Activated CD4-positive, CD25-positive, alpha-beta regulatory T cell treated with anti-CD3 and anti-CD28 coated beads, Interleukin-2, amount 50 U/mL, for 16 hours (primary cell): ENCODE measurements at places on chromosomes 6 and 20.

DNA sequence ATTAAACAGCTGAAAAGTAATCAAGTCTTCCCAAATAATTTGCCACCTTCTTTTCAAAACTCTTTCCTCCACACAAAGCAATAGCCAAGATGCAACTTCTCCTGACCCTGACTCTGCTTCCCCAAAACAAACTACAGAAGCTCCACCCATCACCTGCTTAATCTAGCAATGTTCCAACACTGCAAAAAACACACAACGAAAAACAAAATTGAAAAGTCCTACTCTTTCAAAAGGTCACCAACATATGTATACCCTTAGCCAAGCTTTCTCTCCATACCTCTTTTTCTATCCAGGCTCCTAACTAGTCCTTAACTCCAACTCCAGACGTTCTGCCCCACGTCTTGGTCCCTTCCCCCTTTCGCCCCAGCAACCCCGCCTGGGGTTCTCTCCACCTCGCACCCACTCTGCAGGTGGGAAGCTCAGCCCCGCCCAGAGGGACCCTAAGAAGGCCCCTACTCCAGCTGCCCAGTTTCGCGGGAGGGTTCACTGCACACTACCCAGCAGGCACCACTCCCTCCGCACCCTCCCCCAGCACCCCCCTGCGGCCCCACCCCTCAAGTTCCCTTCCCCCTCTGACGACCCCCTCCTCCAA is 717 bp downstream of the CSNK2A1 start:
- no peak for DNase-seq

DNA sequence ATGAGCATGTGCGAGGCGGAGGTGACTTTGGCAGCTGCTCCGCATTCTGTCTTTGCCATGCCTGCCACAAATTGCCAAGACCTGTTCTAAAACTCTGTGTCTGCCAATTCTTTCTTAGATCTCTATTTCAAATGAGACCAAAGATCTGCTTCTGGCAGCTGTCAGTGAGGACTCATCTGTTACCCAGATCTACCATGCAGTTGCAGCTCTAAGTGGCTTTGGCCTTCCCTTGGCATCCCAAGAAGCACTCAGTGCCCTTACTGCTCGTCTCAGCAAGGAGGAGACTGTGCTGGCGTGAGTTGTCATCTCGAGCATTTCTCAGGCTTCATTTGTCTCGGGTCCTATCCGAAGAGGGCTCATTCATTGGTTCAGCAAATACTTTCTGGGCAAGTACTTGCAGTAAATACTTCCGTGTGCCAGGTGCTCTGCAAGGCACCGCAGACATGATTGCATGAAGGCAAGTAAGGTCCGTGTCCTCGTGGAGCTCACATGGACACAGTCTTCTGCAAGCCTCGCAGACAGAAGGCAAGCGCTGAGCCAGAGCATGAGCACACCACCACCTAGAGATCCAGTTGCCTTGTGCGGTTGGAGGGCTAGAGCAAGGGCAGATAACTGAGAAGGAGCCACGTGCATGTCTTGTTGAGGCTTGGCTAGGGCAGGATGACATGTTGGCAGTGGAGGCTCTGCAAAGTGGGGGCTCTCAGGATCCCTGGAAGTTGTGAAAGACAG is 19.7 kb upstream of the MROH8 start:
- no peak for DNase-seq

- DNase-seq, result no peak
These were observed 1.7 kb upstream of the GMPR start for GRCh38 chr6:16236631-16237199.

DNA sequence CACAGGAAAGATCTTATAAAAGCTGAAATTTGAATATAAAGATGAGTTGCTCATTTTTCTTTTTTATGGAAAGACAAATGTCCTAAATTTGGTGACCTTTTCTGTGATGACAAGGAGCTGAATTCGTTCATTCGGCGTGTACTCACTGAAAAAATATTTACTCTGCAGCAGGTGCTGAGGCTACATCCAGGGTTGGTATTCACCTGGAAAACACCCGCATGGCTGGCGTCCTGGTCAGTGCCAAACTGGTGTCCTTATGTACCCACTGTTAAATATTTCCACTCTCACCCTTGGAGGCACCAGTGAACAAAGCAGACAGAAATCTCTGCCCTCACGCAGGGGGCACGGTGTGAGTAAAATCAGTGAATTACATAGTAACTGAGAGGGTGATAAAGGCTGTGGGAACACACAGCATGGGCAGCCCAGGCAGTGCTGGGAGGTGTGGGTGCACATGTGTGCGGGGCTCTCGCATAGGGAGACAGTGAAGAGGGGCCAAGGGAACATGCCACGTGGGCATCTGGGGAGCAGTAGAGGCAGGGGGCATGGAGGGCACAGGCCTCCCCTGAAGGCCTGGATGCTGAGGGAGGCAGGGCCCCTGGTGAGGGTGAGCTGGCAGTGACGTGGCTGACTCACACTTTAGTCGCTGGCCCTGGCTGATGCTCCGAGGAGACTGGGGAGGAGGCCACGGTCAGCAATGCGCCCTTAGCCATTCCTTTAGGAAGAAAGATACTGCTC is 89.7 kb downstream of the INSM1 start:
- no peak for DNase-seq

DNA sequence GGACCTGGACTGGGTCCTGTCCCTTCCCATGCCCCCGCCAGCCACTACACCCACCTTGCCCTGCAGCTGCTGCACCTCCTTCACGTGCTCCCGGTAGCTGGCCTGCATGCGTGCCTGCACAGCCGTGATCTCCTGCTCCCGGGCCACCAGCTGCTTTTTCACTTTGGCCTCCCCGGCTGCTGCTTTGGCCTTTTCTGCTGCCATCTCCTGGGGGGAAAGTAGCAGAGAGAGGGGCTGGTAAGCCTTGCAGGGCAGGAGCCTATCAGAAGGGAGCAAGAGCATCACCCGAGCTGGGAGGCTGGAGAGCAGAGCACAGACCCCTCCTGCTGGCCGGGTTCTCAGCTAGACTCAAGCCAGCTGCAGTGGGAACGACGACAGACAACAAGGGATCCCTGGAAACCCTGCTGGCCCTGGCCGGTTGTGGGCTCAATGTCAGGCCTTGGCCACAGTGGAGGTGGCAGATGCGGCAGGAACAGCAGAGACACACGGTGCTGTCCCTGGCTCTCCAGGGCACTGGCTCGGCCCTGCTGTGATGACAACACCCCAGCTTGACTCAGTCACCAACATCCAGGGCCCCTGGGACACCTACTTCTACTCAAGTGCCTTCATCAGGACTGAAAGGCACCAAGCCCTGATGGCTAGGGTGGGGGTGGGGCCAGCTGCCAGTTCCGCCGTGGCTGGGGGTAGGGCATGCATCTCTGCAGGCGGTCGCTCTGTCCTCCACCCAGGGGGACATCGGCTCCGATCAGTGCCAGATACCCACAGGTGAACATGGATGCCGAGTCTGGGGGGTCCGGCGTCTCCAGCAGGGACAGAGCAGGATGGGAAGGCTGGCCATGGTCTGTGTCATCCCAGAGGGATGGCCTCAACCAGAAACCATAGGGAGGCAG is 45.3 kb downstream of the RRBP1 start:
- no peak for DNase-seq

GRCh38 chr6:112038268-112038667 is 15.6 kb upstream of the CCN6 start:
- no peak for DNase-seq

DNA sequence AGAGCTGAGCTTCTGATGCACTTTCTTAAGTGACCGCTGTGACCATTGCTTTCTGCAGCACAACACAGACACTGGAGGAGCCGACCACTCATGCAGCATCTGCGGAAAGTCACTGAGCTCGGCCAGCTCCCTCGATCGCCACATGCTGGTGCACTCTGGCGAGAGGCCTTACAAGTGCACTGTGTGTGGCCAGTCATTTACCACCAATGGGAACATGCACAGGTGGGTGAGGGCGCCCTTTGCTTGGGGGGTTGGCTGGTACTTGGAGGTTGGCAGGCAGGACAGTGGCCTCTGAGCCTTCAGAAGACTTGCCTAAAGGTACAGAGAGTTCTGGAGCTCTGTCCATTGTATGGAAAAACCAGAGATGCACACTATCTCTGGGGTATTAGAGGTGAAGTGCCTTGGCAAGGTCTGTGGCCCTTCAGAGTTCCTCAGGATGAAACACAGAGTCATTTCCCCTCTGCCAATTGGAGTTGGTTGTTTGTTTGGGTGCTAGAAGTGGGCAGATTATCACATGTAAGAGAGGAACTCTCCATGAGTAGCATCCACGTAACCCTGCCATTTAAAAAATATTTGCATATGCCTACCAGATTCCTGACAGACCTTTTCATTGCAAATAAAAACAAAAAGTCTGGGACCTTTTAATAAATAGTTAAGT is 81.5 kb downstream of the RREB1 start:
- no peak for DNase-seq

GRCh38 chr20:56391037-56391436 is 978 bp downstream of the AURKA start:
- no peak for DNase-seq

DNA sequence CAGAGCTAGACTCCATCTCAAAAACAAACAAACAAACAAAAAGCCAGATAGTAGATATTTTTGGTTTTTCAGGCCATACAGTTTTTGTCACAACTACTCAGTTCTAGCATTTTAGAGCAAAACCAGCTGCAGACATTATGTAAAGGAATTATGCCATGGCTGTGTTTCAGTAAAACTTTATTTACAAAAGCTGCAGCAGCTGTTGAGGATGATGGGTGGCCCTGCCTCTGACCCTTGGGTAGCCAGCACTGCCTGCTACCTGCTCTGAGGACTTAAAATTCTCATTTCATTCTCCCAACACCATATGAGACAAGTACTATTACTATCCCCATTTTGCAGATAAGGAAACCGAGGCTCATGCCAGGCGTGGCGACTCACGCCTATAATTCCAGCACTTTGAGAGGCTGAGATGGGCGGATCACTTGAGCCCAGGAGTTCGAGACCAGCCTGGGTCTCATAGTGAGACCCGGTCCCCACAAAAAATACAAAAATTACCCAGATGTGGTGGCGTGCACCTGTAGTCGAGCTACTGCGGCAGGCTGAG is 56.3 kb downstream of the RIPOR3 start:
- DNase-seq, result no peak

- DNase-seq, result no peak
These were observed 6.0 kb downstream of the TMEM30A start for GRCh38 chr6:75278474-75279077.

GRCh38 chr20:10543480-10543879 is 108.4 kb downstream of the SLX4IP start:
- DNase-seq, result no peak

DNA sequence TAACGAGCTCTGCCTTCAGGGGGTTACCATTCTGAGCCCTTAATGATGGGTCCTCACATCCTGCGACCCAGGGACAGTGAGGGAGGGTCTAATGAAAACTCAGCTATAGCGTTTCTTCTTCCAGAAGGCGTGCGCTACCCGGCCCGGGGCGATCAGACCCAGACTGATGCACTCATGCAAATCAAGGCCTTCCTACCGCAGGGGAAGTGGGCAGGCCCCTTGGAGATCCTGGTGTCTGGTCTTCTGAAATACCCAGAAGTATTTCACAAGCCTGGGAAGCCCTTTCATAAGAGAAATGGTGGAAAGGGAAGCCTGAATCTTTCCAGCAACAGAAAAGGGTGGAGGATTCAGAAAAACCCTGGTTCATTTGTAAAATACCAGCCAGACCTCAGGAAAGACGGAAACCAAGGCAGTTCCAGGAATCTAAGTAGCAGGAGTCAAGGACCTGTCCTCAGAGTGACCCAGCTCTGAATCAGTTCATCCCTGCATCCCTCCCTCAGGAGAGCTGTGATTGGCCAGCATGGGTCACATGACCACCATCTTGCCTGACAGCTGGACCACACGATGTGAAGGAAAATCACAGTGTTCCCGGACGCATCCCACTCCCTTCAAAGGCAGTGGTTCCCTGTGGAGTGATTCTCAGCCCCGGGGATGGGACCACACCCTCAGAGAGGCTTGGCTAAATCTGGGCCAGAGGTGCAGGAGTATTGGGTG is 12.7 kb downstream of the BFSP1 start:
- no peak for DNase-seq

- no peak for DNase-seq
These were observed 28.7 kb downstream of the TFAP2A start for GRCh38 chr6:10386220-10386619.

GRCh38 chr6:7591770-7592169 is 1.8 kb downstream of the SNRNP48 start:
- no peak for DNase-seq

GRCh38 chr20:58452667-58453255 is 62.4 kb downstream of the APCDD1L start:
- DNase-seq, result no peak

- no peak for DNase-seq
These were observed 38.7 kb downstream of the MOXD1 start for GRCh38 chr6:132362442-132363185.

GRCh38 chr20:49398401-49399144 is 83.9 kb downstream of the KCNB1 start:
- DNase-seq, result no peak

DNA sequence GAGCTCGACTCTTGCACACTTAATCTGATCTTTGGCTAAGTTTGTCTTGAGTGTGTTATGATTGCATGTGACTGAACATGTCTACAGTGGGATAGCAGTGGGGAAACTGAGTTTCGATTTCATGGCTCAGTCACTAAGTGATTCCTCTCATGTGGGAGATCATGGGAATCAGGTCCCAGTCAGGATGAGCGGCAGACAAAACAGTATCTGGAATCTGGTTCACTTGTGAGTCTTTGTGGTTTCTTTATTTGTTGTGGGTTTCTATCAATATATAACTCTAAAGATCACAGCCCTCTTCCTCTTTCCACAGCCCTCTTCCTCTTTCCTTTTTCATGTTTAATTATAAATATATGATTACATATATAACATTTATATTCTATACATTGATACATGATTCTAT is 4.0 kb downstream of the RPP21 start:
- DNase-seq, result no peak

GRCh38 chr6:90464507-90464906 is 122.4 kb downstream of the MAP3K7 start:
- DNase-seq, result no peak

GRCh38 chr6:131038597-131039344 is 24.3 kb downstream of the EPB41L2 start:
- no peak for DNase-seq

DNA sequence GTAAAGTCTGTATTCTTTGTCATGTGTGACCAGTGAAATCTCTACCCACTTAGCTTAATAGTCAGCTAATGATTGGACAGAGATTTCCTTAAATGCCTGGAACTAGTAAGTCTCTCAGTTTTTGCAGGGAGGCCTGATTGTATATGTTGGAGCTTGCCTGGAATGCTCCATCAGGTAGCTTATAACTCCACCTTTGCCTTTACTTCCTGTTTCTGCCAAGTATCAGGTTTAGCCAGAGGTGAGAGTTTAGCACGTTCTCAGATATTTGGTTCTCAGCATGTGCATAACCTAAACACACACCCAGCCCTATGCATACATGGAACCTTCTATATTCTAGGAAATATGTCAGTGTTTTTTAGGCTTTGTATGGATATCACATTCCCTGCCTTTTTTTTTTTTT is 435.3 kb downstream of the CDKAL1 start:
- no peak for DNase-seq

DNA sequence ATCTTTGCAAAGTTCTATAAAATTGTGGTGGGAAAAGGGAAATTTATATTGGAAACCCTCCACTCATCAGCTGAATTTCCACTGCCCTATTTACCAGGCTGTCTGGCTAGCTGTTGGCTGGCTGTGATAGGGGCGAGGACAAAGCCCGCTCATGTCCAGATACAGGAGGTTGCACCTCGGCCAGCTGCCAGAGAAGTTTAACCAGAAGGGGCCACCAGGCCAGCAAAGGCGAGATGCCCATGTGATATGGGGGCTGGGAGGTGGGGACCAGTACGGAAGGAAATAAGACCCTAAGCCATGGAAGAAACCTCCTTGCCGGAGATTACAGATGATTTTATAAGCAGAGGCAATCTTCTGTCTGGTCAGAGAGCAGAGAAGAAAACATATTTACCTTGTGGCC is 143.8 kb downstream of the FNDC1 start:
- DNase-seq, result no peak
